ENCODE measurements at places on chromosomes 3 and 15.
A peak's percentile ranks its signal among the peaks of the same experiment; 100 is the strongest.

GRCh38 chr3:128432971-128433836 is 33.5 kb downstream of the DNAJB8 start:
- no peak for DNase-seq

DNA sequence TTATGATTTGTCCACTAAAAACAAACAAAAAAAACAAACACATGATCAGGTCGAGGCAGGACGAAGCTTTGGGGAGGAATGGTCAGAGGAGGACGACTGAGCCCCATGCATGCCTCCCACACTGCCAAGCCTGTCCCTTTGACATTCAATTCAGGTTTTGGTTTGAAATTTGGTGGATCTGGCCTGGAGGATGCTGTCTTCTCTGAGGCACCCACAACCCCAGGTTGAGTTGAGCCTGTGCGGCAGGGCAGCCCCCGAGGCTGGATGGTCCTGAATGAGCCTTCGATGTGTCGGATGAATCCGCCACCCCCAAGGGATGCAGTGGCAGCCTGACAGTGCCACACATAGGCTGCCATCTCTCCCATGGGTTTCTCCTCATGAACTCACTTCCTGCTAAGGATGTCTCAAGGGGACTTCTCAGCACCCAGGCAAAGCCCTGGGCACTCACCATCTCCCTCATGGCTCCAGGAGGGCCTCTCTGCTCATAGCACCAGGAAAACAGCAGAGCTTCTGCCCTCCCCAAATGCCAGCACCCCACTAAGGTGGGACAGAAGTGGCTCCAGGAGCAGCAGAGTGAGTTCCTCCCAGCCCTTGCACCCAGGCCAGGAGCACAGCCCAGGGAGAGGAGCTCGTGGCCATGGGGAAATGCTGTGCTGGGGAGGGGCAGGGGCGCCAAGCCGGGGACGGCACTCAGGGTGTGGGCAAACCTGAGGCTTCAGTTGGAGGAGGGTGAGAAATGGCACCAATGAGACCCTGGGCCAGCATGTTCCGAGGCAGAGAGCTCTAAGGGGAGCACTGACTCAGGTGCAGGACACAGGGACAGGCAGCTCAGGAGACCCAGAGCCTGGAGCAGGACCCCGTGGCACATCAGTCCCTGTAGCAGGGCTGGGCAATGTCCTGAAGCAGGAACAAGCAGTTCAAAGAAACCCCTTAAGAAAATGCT is 18.5 kb downstream of the PRR23E start:
- DNase-seq, result no peak

- DNase-seq, result no peak
Measured at GRCh38 chr15:51864408-51865056, 35.1 kb downstream of the TMOD3 start.

- DNase-seq, result no peak
Measured at GRCh38 chr3:122996038-122996580, 31.5 kb downstream of the SEMA5B start.

GRCh38 chr3:192913540-192913939 is 4.1 kb downstream of the MB21D2 start:
- no peak for DNase-seq

GRCh38 chr15:40951764-40952163 is 1.5 kb upstream of the CHAC1 start:
- no peak for DNase-seq

- no peak for DNase-seq
Measured at GRCh38 chr3:4897765-4898453, 81.3 kb upstream of the BHLHE40 start.

- peak; percentile 76 for DNase-seq
Measured at GRCh38 chr3:183131735-183132134, 30.8 kb downstream of the LAMP3 start.

DNA sequence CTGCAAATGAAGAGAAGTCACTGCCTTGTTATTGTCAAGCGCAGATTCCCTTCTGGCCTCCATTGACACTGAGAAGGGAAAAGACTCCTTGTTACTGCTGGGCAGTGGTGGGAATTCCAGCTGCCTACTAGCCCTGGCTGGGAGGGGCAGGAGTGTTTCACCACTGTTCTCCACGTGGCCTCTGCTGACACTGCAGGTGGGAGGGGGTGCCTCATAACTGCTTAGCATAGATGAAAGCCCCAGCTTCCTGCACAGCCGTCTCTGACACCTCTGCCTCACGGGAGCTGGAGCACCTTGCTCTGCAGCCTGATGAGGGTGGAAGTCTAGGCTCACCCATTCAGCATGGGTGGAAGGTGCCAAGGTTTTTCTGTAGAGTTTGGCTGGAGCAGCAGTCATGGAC is 52.1 kb downstream of the TM2D3 start:
- no peak for DNase-seq

DNA sequence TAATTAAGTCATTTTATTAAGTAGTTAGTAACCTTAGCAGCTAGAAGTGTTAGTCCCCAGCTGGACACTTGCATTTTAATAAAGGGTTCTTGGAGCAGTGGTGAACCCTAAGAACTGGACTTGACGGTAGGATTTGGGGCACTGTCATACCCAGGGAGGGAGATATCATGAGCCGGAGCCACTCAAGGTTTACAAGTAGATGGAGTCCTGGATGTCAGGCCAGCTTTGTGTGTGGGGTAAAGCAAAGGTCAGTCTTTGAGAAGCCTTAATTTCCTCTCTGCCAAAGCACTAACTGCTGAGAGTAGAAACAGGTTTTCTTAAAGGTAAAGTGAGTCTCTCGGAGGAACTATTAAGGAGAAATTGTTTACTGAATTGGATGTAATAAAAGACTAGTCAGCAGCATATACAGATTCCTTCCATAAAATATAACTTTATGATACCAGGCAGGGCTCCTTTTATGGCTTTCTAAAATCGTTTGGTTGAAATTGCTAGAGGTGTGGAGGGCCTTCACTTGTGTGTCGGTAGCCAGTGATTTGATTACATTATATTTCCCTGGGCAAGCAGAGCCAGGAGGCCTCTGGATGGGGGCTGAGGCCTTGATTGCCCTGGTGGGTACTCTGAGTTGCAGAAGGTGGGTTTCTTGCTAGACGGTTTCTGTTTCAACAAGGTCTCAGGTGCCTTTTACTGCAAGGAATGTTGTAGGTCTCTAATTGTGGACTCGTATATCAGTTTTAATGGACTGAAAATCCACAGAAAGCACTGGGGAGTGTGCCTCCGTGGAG is 23.1 kb downstream of the SQOR start:
- no peak for DNase-seq

DNA sequence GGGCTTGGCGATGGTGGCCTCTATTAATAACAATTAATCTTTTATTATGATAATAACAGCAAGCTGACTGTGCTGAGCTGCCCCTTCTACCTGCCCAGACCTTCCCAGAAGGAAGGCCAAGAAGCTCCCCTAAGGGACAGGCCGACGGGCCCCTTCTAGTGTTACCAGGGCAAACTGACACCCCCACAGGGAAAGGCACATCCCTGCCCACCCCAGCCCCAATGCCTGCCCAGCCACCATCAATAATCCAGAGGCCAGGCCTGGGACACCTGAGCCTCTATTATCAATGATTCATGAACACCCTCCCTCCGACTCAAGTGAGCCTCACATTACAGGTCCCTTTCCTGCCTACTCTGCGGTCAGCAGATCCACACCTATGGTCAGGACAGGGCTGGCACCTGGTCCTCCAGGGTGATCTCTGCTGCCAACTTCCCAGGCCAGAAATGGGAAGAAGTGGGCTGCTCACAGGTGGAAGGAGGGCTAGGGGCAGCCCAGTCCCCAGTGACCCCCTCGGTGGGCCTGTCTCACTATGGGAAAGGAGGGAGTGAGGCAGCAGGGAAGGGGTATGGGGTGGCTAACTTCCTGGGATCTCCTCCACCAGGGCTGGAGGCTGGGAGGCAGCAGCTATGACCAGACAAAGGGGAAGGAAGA is 1.8 kb downstream of the TWF2 start:
- no peak for DNase-seq

DNA sequence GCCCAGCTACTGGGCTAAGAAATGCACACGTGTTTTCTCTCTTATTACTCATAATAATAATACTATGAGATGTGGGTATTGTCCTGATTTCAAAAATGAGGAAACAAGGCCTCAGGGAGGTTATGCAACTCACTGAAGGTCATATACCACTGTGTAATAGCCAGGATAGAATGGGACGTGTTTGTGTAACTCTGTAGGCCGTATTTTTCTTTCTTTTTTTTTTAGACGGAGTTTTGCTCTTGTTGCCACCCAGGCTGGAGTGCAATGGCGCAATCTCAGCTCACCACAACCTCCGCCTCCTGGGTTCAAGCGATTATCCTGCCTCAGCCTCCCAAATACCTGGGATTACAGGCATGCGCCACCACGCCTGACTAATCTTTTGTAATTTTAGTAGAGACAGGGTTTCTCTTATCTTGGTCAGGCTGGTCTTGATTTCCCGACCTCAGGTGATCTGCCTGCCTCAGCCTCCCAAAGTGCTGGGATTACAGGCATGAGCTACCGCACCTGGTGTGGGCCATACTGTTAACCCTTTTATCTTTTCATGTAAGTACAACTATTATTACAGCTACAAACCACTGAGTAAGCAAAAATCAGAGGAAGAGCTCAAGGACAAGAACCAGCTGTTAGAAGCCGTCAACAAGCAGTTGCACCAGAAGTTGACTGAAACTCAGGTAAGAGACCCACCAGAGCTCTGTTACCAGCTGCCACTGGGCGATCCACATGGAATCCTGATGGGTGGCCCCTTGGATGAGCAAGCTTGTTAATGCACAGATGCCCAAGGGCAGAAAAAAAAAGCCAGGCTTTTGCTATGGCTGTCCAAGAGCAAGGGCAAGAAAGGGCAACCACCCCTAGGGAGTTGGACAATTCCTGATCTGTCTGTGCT is 6.7 kb downstream of the KNSTRN start:
- DNase-seq, result no peak

DNA sequence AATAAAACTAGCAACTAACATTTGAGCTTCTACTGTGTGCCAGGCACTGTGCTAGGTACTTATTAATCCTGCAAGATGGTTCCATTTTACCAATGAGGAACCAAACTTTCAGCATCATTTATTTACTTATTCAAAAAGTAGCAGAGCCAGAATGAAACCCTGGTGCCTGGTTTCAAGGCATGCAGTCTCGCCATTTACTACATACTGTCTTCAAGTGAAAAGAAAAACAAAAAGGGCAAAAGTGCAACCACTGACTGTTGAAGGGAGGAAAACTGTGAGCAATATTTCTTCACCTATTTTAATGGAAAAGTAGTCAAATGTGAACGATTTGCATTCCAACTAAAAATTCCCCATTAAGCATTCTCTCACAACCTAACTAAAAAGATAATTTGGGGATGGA is 8.7 kb downstream of the DCUN1D1 start:
- peak; percentile 30 for DNase-seq
